ENCODE measurements at places on chromosomes 3 and 15.

DNA sequence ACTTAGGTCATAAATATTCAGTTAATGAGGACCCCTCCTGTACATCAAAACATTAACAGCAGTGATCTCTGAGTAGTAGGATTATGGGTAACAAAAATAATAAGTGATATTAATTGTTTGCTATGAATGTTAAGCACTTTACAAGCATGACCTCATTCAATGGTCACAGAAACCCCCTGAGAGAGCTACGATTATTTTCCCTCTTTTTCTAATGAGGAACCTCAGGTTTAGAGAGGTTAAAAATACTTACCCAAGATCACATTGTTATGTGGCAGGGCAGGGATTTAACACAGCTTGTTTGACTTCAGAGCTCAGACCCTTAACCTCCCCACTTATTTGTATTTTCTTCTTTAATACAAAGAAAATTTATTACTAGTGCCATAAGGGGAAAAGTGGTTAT, 228.2 kb downstream of the TBL1XR1 start:
- no peak for DNase-seq

GRCh38 chr3:61814674-61815073, 253.3 kb downstream of the PTPRG start:
- no peak for DNase-seq

DNA sequence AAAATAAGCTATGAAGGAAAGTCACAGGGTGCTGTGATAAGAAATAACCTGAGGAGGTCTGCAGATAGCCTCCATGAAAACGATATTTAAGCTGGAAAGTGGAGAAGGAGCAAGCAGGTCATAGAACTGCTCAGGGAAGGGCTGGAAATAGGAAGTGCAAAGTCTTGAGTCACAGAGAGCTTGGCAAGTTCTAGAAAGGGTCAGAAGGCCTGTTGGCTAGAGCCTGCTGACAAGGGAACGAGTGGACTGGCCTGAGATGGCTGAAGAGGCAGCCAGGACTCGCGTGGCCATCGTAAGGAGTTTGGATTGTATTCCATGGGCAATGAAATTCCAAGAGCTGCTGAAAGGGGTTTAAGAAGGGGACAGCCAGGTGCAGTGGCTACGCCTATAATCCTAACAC, 64.7 kb upstream of the IL12A start:
- no peak for DNase-seq

- no peak for DNase-seq
These were observed 91.1 kb downstream of the USP13 start for GRCh38 chr3:179743913-179744312.

Measured in left hindlimb (tissue), 1 donor.